ENCODE measurements at places on chromosomes 11 and 22.

- no peak for DNase-seq
Measured at GRCh38 chr11:45089676-45090499, 56.6 kb upstream of the PRDM11 start.

DNA sequence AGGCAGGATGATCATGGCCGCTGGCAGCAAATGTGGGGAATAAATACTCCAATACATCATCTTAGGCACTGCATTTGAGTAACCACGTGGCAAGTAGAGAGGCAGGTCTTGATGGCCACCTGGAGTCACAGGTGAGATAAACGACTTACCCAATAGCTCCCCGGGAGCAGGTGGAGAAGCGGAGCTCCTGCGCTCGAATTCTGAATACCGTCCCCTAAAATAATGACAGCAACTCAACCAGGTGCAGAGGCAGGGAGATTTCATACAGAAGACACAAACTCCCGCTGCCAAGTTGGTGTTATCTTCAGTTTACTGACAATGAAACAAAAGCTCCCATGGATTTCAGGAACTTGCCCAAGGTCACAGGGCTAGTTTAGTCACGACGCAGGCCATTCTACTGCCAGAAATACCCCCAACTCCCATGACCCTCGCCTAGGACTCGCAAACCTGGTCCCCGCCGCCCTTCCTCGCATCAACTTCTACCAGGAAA lies 437 bp downstream of the SLC43A3 start:
- no peak for DNase-seq

GRCh38 chr11:117345039-117345438 lies 17.4 kb downstream of the CEP164 start:
- DNase-seq: no peak

GRCh38 chr22:20650294-20651207 lies 123.4 kb upstream of the SERPIND1 start:
- DNase-seq: no peak

GRCh38 chr22:19822301-19823117 lies 32.2 kb downstream of the GNB1L start:
- no peak for DNase-seq

- DNase-seq: no peak
Measured at GRCh38 chr11:117302228-117302627, 11.1 kb downstream of the BACE1-AS start.

DNA sequence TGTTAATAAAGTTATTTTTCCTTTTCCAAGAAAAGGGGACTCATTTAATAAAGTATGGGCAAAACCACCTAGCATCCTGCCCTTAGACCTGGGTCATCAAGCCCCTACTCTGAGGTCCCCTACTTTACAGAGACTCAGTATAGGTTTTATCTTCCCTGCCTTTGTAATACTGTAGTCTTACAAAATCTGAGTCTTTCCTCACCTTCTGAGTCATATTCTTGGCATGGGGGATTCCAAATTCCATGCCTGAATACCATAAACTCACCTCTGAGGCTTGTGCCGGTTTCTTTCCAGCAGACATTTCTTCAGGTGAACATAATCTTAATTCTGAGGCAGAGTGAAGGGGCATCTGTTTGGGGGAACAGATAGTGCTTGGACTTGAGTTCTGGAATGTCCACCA lies 282.5 kb downstream of the KCNA4 start:
- DNase-seq: no peak

DNA sequence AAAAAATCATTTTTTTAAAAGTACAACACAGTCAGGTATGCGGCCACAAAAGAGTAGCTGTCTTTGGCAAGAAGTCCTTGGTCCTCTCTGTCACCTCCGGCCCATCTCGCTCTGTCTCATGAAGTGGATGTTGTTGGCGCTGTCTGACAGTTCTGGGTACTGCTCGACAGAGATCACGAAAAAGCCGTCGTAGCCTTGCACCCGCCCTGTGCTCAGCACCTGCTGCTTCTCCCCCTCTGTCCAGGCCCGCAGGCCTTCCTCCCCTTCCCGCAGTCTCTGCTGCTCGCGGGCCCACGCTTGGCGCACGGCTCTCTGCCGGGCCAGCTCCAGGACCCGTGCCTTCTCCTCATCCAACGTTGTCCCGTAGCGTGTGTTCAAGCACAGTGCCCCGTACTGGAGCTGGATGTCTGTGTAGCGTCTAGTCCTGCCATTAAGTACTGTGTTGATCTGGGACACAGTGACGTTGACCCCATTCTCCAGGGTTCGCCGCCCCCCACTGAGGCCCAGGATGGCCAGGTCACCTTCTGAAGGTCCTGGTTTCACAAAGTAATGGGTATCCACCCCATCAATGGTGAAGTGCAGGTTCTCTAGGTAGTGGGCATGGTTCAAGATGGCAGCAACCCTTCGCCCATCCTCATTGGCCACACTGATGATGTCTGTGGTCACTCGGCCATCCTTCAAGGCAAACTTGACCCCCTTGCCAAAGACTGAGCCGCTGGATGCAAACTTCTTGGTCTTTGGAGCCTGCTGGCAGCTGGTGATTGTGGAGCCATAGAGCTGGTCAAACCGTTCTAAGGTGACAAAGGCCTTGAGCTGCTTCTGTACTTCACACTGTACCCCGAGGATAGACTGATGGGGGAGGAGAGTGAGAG lies 83.5 kb upstream of the NARS2 start:
- DNase-seq: no peak

DNA sequence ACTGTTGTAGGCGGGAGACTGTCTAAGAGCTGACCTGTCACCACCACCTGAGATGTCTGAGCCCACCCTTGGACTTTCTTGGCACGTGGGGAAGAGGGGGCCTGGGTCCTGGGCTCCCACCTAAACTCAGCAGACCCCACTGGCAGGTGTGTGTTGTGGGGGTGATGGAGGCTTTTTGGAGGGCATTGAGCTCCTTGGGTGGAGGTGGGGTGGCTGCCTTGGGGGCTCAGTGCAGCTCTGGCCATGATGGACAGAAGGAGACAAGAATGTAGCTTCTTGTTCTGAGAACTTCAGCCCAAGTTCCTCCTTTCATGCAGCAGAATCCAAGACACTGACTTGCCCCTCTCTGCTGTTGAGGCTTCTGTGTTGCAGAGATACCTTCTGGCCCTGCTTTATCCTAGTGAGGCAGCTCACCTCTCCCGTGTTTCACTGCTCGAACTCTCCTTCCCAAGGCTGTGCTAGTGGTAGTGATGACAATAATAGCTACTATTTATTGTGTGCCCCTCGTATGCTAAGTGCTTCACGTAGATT lies 116.6 kb upstream of the OR4B1 start:
- DNase-seq: no peak

GRCh38 chr11:34309965-34310364 lies 47.8 kb downstream of the ABTB2 start:
- DNase-seq: no peak

GRCh38 chr11:61756452-61757212 lies 4.2 kb downstream of the MYRF start:
- DNase-seq: no peak

GRCh38 chr11:32266601-32267000 lies 168.7 kb downstream of the WT1 start:
- DNase-seq: no peak

DNA sequence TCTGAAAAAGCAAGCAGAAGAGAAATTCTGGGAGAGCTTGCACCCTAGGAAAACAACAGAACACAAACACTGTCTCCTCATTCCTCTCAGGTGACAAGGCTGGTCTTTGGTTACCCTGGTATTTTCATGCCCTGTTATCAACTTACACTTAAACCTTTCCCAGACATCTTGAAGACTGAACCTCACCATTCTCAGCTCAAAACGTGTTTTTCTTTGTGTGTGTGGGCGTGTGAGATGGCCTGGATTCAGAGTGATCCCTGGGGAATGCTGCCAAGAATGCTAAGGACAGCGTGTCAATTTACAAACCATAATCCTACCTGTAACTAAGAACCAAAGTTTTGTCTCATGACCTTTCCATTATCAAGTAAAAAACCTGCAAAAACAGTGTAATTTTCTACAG lies 33.3 kb downstream of the ELF5 start:
- no peak for DNase-seq

GRCh38 chr22:43880541-43880991 lies 11.2 kb downstream of the PNPLA5 start:
- no peak for DNase-seq

- no peak for DNase-seq
Measured at GRCh38 chr22:45452565-45453379, 39.3 kb downstream of the RIBC2 start.

- DNase-seq: no peak
Measured at GRCh38 chr11:93279851-93280347, 50.6 kb upstream of the DEUP1 start.

GRCh38 chr11:44630511-44631210 lies 65.2 kb downstream of the CD82 start:
- no peak for DNase-seq

GRCh38 chr11:65861165-65861505 lies 902 bp downstream of the MUS81 start:
- DNase-seq: no peak

- DNase-seq: no peak
Measured at GRCh38 chr22:46774253-46774979, 12.0 kb downstream of the TBC1D22A start.

DNA sequence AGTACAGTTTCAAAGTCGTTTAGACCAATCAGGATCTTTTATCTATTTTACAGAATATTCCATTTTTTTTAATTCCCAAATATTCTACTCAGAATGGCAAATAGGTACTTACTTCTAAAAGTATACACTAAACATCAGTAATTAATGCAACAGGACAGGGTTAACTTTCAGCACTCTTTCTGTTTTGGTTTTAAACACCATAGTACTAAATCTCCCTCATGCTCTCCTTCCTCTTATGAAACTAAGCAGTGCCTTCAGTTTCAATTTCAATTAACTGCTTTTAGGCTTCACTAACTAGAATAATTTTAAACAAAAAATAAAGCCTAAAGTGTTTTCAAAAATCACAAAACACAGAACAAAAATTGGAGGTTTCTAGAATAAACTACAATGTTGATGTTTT lies 57.9 kb downstream of the NOX4 start:
- DNase-seq: no peak

DNA sequence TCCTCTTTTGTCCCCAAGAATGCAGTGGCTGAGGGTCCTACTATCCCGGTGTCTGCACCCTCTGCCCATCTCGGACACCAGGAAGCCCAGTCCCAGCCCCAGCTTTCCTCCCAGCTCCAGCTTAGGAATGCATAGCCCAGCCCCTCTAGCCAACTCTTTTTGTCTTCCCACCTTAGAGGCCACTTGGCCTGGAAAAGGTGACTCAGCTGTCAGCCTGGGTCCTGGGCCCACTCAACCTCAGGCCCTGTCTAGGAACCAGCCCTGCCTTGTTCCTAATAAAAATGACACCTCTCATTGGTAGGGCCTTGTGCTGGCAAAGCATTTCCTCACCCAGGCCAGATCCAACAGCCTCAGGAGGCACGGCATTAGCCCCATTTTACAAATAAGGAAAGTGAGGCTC lies 28.2 kb downstream of the PDE2A start:
- DNase-seq: no peak

DNA sequence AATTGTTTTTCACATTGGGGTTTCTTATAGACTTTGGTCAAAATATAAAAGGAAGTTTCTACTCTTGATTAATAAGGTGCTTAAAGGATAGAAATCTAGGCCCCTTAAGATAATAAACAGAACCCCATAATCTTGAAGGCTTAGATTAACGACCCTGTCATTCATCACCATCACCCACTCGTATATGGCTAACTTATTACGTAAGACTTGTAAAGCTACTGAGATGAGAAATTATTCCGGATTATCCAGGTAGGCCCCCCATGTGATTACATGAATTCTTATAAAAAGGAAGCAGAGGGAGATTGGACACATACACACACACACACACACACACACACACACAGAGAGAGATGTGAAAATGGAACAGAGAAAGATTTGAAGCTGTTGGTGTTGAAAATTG lies 1489.2 kb upstream of the TENM4 start:
- DNase-seq: no peak

DNA sequence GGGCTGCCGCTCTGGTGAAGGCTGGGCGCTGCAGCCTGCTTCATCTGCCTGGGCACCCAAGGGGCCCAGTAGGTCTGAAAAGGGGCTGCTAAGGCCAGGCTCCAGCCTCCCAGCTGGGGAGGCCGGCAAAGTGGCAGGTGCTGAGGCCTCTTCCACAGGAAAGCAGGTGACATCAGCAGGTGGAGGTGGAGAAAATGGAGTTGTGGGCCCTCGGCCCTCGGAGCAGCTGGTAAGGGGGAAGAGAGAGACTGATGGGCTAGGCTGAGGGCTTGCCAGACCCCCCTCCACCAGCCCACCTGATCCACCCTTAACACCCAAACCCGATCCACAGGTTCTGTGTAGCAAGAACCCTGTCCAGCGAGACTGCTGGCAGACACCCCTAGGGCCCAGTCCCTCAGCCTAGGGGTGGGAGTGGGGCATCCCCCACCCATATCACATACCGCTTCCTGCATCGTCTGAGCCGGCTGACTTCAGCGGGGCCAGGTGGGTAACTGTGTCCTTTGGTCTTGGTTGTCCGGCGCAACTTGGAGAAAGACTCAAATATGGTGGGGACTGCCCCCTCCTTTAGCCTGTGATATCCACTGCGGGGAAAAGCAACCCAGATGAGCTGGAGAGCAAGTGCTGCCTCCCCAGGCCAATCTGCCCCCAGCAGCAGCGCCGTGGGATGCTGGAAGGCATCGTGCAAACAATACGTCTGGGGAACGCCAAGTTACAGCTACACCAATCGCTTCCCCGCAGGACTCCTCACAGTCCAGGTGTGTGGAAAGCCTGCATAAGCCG lies 1.5 kb downstream of the THAP7 start:
- no peak for DNase-seq

- DNase-seq: no peak
Measured at GRCh38 chr11:2382129-2382517, 5.0 kb downstream of the CD81 start.

DNA sequence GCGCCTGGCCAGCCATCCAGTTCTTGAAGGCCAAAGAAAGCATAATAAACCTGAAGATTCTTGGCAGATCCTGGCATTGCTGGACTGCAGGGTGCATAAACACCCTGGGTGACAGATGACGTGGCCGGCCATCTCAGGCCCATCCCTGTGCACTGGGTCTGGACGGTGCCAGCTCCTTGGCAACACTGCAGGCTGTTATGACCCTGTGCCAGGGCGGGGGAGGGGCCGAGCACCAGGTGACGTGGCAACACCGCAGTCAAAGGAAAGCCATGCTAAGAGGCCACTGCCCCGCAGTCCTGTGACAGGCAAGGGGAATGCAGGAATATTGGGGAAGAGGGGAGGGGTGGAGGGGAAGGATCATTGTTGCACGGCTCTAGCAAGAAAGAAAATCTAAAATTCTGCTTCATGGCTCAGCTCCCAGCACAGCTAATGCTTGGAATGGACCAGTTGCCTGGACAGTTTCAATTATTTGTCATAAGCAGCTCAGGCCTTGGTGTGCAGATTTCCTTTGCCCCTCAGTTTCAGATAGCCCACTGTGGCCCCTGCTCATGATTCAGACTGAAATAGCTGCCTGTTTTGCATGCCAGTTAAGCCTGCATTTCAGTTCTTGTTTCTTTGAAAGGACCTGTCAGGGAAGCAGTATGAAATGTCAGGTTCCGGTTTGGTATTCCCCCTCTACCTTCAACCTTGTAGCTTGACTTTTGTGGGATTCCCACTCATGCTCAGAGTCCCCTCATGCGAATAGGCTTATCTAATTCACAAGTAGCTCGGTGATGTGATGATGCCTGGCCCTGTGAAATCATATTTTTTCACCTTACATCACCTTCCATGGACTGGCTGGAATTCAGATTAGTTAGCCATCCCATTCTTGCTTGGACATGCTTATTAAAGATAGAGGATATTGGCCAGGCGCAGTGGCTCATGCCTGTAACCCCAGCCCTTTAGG lies 29.7 kb upstream of the DDX6 start:
- no peak for DNase-seq

GRCh38 chr11:69912911-69913451 lies 93.8 kb upstream of the FGF3 start:
- no peak for DNase-seq
